ENCODE measurements at places on chromosomes 16 and 17.

GRCh38 chr17:57110152-57110542 lies 25.1 kb downstream of the AKAP1 start:
- no peak for DNase-seq

- no peak for DNase-seq
These were observed 43.8 kb downstream of the C16orf82 start for GRCh38 chr16:27110524-27110896.

- no peak for DNase-seq
These were observed 42.6 kb downstream of the CYTH1 start for GRCh38 chr17:78739331-78739931.

GRCh38 chr17:58344791-58345157 lies 7.2 kb downstream of the SUPT4H1 start:
- no peak for DNase-seq

DNA sequence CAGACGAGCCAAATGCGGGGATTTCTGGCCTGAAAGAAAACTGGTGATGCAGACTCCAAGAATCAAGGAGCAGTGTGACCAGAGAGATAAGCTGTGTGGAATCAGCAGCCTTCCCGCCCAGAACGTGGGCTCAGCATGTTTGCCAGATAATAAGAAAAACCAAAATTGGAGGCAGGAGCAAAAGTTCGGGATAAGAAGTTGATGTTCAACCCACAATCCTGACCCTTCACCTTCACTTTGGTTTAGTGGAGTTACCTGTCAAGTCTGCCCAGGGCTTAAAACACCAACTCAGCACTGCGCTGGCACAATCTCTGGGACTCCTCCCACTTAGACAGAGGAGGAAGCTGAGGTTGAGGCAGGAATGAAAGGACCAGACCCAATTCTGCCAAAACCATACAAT lies 3.1 kb downstream of the SLC43A2 start:
- DNase-seq = no peak

DNA sequence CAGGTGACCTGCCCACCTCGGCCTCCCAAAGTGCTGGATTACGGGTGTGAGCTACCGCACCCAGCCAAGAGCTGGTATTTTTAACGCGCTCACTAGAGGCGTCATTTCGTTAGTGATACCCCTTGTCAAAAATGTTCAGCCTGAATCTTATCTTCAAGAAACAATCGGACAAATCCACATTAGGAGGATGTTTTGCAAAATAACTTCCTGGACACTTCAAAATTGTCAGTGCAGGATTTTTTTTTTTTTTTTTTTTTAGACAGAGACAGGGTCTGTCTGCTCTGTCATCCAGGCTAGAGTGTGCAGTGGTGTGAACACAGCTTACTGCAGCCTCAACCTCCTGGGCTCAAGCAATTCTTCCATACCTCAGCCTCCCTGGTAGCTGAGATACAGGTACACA lies 63.0 kb downstream of the RMI2 start:
- DNase-seq = no peak

GRCh38 chr17:21357696-21358656 lies 18.2 kb upstream of the KCNJ12 start:
- no peak for DNase-seq
